ENCODE measurements at places on chromosomes 7 and 10.
A peak's percentile ranks its signal among the peaks of the same experiment; 100 is the strongest.

- no peak for DNase-seq
These were observed 106.1 kb upstream of the SP8 start for GRCh38 chr7:20892776-20893175.

GRCh38 chr10:128047351-128047750 is 78.9 kb downstream of the MKI67 start:
- peak; percentile 40 for DNase-seq

- DNase-seq: no peak
These were observed 6.5 kb downstream of the PTF1A start for GRCh38 chr10:23198610-23198939.

GRCh38 chr10:30057894-30058556 is 1.4 kb downstream of the JCAD start:
- no peak for DNase-seq

- no peak for DNase-seq
These were observed 744 bp upstream of the EBF3 start for GRCh38 chr10:129964611-129965424.
